NCI-H345 (cell line): ENCODE measurements at places on chromosomes 3 and 15.

GRCh38 chr15:47756872-47757271, 39.6 kb downstream of the SEMA6D start:
- DNase-seq = no peak

DNA sequence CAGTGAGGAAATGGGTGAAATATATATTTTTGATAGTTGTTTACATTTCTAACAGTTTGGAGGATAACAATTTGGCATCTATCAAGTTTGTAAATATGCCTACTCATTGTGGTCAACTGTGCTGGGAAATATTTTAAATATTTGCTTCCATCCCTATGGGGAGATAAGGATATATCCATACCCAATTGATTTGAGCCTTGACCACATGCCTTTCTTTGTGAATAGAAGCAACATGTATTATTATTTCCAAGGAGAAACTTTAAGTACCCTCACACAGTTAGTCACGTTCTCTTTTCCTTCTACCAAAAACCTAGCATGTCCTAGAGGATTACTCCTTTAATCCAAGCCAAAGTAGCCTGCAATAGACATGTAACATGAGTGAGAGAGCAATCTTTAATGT, 245.4 kb upstream of the CBLB start:
- no peak for DNase-seq

- DNase-seq = no peak
These were observed 143.4 kb downstream of the FEZF2 start for GRCh38 chr3:62229908-62230307.

- DNase-seq = no peak
These were observed 164.3 kb upstream of the IL12A start for GRCh38 chr3:159824333-159824732.

DNA sequence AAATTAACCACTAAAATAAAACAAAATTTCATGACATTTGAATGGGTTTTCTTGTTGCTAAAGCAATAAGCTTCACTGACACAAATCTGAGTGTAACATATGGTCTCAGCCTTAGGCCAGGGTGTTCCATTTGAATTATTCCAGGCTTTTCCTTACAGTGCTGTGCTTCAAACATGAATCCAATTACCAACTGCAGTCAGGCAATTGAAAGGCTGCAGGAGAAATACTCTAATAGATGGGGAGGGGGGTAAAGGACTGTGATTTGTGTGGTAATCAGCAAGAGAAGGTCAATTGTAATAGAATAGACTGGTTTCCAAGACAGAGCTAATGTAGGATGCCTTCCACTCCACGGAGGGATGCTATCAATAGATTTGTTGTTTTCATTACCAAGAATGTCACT, 466.7 kb downstream of the C3orf38 start:
- no peak for DNase-seq

DNA sequence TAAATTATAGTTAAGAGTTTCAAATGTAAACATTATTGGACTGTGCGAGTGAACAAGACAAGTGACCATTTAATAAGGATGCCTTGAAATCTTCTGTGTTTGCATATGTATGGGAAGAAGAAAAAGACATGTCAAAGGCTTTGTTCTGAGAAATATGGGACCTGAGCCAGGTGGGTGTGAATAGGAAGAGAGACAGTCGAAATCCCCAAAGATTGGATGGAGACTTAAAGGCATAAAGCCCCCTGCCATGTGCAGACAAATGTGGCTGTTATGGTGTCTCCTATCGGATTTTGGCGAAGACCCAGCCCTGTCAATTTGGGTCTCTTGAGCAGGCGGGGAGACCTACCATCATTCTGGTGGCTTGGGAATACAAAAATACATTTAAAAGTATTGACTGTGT, 16.9 kb downstream of the FXR1 start:
- no peak for DNase-seq

GRCh38 chr3:33441225-33441976, 1.2 kb upstream of the UBP1 start:
- DNase-seq = peak; percentile 28

GRCh38 chr3:114718071-114718897, 424.5 kb downstream of the TIGIT start:
- DNase-seq = no peak
